ENCODE measurements at places on chromosomes 6 and 20.
A peak's percentile ranks its signal among the peaks of the same experiment; 100 is the strongest.

DNA sequence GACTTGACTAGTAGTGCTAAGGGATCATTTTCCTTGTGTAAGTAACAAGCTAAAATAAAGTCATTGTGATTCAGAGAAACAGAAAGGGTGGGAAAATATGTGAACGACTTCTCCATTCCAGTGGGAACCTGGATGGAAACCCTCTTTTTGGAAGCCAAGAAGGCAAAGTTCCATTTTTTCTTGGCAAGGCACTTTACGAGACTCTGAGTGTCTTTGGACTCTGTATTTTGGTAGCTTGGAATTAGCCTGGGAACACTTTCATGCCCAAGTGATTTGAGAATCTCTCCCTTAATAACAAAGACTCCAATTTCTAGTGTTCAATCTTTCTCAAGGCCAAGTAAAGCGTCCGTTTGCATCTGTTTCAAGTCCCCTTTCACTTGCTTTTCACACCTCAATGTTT is 100.5 kb upstream of the SASH1 start:
- DNase-seq, result no peak

DNA sequence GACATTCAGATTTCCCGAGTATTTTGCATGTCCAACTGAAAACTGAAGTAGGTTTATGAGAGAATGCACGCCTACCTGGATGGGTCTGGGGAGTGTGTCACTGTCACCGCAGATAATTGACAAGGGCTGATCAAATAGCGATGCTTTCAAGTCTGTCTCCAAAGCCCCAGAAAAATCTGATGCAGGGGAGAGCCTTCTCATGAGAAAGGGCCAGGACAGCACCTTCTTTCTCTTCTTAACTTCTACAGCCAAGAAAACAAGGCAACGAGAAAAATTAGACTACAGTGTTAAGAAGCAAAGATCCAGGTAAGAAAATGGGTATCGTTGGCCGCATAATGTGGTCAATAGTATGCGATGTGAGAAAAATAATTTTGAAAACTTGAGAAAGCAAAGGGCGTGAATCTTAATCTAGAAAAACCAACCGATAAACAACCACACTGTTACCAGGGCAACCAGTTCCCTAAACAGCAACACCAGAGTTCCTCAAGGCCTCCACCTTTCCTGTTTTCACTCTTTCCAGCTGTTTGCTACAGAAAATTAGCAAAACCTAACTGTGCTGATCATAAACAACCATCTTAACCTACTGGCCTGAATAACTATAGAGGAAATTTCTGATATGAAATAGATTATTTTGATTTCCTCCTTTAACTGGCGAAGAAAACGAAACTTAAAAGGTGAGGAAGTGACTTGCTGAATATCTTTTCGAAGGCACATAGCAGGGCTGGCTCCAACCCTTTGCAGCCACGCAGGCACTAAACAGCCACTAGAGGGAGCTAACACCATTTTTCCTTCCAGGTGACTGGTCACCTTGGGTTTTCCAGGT is 2.6 kb downstream of the TAGAP start:
- DNase-seq, result peak; percentile 51

DNA sequence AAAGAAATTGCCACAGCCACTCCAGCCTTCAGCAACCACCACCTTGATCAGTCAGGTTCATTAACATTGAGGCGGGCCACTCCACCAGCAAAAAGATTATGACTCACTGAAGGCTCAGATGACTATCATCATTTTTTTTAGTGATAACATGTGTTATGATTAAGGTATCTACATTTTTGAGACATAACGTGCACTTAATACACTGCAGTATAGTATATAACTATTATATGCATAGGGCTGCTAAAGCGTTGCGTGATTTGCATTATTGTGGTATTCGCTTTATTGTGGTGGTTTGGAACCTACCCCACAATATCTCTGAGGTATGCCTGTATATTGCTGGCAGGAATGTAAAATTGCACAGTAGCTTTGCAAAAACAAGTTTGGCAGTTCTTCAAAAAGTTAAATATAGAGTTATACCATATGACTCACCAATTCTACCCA is 6.8 kb upstream of the RIPK1 start:
- DNase-seq, result peak; percentile 83

DNA sequence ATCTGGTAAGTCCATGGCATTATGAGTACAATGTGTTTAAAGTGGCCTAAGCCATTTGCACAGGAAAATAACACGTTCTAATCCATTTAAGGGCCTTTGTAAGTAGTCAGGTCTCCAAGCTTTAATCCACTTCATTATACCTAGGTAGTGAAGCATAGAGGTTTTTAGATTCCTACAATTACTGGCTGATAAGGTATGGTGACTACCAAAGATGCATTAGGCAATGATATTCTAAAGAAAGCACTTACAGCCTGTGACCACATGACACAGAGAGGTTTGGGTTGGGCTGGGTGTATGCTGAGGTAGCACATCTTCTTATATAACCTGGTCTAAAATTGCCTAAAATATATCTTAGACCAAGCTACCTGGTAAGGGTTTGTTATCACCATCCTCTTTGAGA is 504.4 kb downstream of the TFAP2B start:
- no peak for DNase-seq

DNA sequence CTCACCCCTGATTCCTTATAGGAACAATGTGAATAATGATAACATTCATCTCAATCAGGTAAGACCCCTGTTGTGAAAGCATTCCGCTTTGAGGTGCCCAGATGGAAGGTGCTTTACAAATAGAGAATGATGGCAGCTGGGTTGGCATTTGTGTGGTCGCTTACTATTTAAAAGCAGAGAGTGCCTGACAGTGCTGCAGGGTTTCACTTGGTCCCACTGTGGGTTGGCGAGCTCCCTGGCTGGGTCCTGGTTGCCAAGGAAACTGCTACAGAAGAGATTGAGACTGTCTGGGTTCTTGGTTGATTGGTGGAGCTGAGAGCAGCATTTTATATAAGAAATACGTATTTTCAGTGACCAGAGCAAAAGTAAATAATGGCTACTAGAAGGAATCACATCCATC is 207.2 kb upstream of the KCNQ5 start:
- no peak for DNase-seq

DNA sequence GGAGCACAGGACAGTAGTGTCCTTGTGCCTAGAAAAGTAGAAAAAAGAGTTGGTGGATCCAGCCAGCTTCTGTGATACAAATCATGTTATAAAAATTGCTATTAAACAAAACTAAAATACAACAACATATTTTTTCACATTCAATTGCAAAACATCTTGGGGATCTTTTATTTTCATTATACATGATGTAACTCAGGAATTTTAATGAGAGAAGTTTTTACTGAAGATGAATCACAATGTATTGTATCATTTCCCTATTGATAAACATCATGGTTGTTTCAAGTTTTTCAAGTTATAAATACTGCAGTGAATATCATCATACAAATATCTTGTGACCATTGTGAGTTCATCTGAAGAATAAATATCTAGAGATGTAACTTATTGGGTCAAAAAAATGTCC is 608.0 kb downstream of the PHF3 start:
- no peak for DNase-seq

GRCh38 chr20:52457826-52458225 is 266.2 kb upstream of the ZFP64 start:
- no peak for DNase-seq

- peak; percentile 17 for DNase-seq
Measured at GRCh38 chr6:13334953-13335352, 6.6 kb upstream of the TBC1D7 start.

DNA sequence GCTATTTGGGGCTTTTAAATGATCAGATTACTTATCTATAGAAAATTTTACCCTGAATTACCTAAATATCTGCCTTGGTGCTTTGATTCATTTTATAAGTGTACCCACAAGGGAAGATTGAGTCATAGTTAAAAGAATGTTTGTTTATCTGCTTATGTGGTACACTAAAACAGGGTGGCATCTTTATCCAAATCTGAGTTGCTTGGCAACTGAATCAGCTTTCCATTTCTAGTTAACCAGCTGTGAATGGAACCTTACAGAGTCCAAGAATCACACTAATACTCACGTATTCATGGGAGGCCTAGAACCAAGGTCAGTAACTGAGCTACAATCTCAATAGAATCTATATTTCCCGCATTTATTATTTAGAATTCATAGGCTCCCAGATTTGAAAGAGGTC is 44.0 kb upstream of the CAP2 start:
- no peak for DNase-seq

DNA sequence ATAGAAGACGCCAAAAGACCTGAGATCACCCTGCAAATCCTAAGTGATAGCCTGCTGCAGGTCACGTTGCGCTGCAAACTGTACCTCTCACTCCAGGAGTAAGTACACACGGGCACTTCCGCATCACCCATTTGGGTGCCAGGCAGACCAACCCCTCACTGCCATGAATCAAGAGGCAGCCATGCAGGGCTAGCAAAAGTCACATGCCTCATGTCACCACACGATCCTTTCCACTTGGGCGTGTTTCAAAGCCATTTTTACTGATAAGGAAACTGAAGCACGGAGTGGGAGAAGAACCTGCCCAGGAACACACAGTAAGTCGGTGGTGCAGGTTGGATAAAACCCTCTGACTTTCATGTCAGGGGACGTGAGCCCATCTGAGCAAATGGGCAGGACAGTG is 37.0 kb downstream of the BPIFB1 start:
- DNase-seq, result no peak

DNA sequence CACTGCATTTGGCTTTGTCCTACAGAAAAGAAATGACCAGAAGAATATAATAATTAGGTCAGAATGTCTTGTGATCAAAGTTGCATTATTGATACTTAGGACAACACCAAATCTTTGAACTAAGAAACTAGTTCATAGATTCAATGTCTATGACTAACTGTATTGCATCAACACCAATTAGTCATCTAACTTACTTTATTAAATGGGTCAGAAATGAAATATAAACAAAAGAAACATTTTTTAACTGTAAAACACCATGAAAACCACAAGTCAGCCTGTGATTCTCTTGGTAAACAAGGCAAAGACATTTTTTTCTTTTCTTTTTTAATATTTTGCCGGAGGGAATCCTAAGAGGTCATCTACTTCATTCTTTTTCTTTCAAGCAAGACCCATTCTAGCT is 114.1 kb upstream of the HDDC2 start:
- DNase-seq, result peak; percentile 54

All from iris pigment epithelial cell (primary cell).